T-cell (primary cell): ENCODE measurements at places on chromosomes 1 and 21.

- peaks cover 15% of the 10 kb centered on the region for H3K36me3 ChIP-seq
- H3K27me3 ChIP-seq, result no peaks in the 10 kb centered on the region
- no peak overlapping the region for H3K4me3 ChIP-seq
Observed at GRCh38 chr1:179298952-179299351, 5.4 kb downstream of the SOAT1 start.

- H3K27me3 ChIP-seq, result no peaks in the 10 kb centered on the region
- peak overlapping the region; percentile 93 for H3K27ac ChIP-seq
- H3K36me3 ChIP-seq, result peaks cover 2% of the 10 kb centered on the region
- peak overlapping the region; percentile 89 for H3K4me3 ChIP-seq
- DNase-seq, result peak; percentile 72
Observed at GRCh38 chr1:63593886-63594605, 835 bp downstream of the PGM1 start.

DNA sequence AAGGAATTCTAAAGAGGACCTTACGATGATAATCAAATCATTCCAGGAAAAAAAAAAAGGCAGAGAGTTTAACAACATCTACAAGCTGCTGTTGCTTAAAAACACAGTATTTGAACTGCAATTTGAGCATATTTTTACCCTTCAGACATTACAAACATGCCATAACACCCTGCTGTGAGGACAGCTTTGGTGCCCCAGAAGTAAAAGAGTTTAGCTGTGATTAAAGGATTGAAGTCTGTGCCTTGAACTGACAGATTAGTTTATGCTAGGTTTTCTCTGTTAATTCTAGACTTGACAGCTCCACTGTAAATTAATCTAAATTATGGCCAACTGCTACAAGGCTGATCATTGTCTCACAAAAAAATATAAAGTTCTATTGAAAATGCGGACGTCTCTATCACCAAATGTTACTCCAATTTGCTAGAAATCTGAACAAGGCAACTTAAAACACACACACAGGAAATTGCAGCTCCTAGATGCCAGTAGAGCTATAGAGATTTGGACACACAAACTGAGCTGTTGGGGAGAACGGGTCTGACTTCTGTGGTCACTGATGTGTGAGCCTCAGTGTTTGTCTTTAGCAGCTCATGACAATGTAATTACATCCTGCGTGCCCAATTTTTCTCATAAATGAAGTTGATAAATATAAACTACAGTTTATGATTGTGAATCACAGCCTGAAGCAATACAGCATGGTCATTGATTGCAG, 217.9 kb downstream of the NTNG1 start:
- no peaks in the 10 kb centered on the region for H3K27me3 ChIP-seq
- H3K36me3 ChIP-seq, result no peaks in the 10 kb centered on the region
- H3K4me1 ChIP-seq, result no peaks in the 10 kb centered on the region
- H3K27ac ChIP-seq, result no peak overlapping the region
- no peak for DNase-seq
- no peak overlapping the region for H3K4me3 ChIP-seq

DNA sequence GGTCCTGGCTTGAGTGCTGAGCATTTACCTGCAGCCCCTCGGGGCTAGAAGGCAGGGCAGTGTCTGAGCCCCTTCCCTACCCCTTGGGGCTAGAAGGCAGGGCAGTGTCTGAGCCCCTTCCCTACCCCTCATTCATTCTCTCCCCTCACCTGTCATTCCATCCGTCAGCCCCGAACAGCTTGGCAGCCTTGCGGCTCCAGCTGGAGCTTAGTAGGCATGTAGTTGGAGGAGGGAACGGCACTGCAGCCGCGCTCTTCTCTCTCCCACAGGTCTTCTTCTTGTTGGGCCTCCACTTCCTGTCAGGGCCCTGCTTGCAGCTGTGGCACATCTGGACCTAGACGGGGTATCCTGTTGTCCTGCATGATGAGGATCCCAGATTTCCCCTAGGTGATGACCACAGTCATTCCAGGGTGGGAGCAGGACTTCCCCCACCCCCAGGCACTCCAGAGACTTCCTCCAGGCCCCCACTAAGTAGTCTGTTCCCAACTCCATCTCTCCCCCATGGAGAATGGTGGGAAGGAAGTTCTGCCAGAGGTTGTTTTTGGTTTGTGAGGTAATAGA, 22.2 kb downstream of the MAPKAPK2 start:
- no peak overlapping the region for H3K4me3 ChIP-seq
- DNase-seq, result no peak
- no peak overlapping the region for H3K27ac ChIP-seq

DNA sequence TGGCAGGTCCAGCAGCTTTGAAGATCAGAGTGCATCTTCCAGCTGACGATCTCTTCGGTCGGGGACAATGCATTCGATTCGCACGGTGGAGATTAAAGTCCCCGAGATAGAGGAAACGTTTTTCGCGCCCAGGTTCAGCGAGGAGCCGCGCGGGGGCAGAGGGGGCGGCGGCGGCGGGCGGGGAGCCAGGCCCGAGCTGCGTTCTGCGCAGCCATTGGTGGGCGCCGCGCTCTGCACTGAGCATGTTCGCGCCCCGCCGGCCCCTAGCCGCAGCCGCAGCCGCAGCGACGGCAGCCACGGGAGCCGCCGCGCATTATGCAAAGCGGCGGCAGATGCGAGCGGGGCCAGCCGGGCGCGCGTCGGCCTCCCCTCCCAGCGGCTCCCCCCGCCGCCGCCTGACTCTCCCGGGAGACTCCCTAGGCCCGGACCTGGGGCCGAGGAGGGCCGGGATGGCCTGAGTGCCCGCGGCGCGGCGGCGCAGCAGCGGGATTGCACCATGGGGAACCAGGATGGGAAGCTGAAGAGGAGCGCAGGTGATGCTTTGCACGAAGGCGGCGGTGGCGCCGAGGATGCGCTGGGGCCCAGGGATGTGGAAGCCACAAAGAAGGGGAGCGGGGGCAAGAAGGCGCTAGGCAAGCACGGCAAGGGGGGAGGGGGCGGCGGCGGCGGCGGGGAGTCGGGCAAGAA, at the start of gene FMN2:
TSS of gene FMN2 (plus strand) at position 270 of the 687 bp plus-strand sequence. CDS start at position 497, 227 bp downstream.
- peaks cover 22% of the 10 kb centered on the region for H3K27me3 ChIP-seq
- H3K4me1 ChIP-seq, result no peaks in the 10 kb centered on the region
- H3K36me3 ChIP-seq, result no peaks in the 10 kb centered on the region
